ENCODE measurements at places on chromosomes 3 and 15.

GRCh38 chr15:45084163-45084562 is 29.8 kb downstream of the DUOX2 start:
- DNase-seq: no peak

- DNase-seq: no peak
These were observed 5.9 kb downstream of the CGNL1 start for GRCh38 chr15:57382215-57382614.

DNA sequence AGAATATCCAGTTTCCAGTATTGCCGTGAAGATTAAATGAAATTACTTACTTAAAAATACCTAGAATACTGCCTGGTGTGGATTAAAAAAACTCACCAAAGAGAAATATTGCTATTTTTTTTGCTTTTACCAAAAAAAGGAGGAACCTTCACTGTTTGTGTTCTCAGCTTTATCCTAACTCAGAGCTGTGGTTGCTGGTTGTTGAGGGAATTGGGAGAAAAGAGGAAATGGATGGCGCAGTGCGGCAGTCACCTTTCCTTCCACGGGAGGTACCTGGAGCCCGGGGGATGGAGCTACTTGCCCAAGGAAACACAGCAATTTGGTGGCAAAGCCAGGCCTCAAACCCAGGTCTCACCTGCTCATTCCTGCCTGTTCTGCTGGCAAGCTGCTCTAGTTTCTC is 270.3 kb downstream of the RPLP1 start:
- no peak for DNase-seq

DNA sequence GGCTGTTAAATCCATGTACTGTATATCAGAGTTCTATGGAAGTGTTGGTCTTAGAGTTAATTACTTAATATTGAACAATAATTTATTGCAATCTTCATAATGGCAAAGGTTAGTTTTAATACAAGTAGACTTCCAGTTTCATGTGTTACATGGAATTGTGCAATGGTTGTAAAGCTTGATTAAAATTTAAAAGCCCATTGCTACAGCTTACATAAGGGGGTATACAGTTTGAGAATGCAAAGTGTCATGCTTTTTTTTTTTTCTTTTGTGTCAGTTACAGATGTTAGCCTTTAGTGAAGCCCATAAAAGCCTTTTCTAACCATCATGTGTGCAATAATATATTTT is 22.0 kb downstream of the CNOT10 start:
- no peak for DNase-seq

DNA sequence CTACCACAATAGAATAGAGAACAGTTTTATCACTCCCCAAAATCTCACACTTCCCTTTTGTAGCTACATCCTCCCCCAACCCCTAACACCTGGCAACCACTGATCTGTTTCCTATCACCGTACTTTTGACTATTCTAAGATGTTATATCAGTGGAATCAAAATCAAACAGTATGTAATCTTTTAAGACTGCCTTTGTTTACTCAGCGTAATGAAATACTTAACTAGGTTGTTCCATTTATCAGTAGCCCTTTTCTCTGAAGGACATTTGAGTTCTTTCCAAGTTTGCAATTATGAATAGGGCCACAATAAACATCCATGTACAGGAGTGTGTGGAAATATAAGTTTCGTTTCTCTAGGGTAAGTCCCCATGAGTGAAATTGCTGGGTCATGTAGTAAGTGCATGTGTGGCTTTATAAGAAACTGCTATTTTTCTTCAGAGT is 372.3 kb downstream of the SV2B start:
- DNase-seq: peak; percentile 31
